HuH-7.5 (cell line): ENCODE measurements at places on chromosomes 3 and 15.

DNA sequence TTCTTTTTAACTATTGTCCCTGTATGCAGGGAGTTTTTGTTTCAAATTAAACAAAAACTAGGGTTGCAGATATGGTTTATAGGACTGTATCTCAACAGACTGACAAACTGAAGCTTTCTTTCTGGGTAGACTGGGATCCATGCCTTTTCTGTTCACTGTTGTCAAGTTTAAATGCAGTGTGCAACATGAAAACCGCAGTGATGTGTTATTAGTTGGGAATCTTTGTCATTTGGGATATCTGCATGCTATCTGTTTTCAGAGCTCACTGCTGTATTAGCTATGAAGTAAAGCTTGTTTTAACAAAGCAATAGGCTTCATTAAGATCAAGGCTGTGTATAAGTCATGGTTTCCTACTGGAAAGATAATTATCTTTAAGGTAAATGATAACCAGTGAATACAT lies 21.4 kb upstream of the MCF2L2 start:
- no peak for DNase-seq

- DNase-seq: no peak
Measured at GRCh38 chr3:57673156-57673555, 19.7 kb downstream of the DENND6A start.

- no peak for DNase-seq
Measured at GRCh38 chr15:51195459-51195858, 100.8 kb upstream of the TNFAIP8L3 start.

DNA sequence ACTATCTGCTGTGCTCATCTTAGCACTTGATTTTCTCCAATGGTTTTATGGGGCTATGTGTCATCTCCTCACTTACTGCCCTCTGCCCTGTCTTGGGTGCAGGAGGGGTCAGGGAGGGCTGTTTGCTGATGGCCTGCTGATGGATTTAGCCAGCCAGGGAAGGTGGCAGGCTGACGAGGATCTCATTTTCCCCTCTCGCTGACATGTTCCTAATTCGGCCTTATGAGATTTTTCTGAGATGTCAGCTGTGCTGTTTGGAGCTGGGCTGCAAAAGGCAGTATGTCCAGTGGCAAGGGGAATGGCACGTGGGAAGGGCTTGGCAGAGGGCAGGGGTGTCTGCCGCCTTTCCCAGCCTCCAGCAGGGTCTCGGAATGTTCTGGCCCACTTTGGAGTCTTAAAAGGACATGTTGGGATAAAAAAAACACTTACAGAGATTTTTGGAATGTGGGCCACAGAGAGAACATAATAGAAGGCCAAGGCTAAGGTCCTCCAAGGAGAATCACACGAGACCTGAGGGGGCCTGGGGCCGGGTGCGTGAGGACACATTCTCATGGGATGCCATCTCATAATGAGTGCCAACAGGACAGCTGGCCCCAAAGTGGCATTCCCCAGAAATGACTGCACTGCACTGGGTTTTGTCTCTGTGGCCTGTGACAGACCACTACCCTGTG lies 303.8 kb downstream of the TLE3 start:
- DNase-seq: no peak

GRCh38 chr15:78944669-78945407 lies at the start of gene CTSH:
Gene CTSH (minus strand): TSS chr15:78945046. CDS start chr15:78944981, 65 bp downstream.
- peak; percentile 89 for DNase-seq

DNA sequence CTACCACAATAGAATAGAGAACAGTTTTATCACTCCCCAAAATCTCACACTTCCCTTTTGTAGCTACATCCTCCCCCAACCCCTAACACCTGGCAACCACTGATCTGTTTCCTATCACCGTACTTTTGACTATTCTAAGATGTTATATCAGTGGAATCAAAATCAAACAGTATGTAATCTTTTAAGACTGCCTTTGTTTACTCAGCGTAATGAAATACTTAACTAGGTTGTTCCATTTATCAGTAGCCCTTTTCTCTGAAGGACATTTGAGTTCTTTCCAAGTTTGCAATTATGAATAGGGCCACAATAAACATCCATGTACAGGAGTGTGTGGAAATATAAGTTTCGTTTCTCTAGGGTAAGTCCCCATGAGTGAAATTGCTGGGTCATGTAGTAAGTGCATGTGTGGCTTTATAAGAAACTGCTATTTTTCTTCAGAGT lies 372.3 kb downstream of the SV2B start:
- DNase-seq: no peak

- no peak for DNase-seq
Measured at GRCh38 chr15:56082263-56082761, 88.9 kb upstream of the NEDD4 start.

DNA sequence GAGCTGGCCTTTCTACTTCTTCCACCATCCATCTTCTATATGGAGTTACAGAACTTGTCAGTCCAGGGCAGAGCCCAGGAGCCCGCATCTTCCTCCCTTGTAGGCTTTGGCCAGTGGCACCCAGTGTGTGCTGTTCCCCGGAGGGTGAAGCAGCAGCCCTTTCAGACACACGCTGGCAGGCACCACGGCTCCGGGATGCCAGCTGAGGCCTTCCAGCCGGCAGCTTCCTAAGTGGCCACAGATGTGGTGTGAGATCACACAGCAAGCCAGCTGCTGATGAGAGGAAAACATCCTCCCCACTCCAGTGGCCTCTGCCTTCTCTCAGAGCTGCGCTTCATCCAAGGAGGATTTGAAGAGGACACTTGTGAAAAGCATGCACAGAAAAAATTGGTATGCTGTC lies 24.1 kb downstream of the CRABP1 start:
- DNase-seq: no peak

GRCh38 chr3:159616234-159616825 lies 372.3 kb upstream of the IL12A start:
- DNase-seq: peak; percentile 10

GRCh38 chr15:84947947-84948830 lies 33.5 kb upstream of the PDE8A start:
- no peak for DNase-seq

GRCh38 chr3:128133273-128133883 lies 9.8 kb upstream of the RUVBL1 start:
- DNase-seq: no peak

GRCh38 chr15:91047545-91048199 lies 25.3 kb upstream of the VPS33B start:
- no peak for DNase-seq

DNA sequence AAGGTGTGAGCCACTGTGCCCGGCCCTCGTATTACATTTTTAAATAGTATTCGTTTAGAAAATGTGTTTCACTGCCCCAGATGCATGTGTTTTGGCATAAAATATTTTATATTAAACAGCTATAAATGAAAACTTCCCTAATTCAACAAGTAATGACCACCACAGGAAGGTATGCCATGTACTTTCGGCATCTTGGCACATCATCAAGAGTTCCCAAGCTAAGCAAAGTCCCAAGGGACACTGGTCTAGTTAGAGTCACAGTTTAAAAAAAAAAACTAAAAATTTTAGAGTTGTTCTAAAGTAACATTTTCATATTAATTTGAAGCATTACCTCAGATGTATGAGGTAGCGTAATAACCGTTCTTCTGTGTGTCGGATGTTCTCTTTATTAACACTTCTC lies 15.6 kb upstream of the ARPP19 start:
- DNase-seq: no peak
